Activated CD4-positive, alpha-beta T cell treated with anti-CD3 and anti-CD28 coated beads, Interleukin-2, amount 50 U/mL, for 24 hours (primary cell): ENCODE measurements at places on chromosomes 7 and 10.

DNA sequence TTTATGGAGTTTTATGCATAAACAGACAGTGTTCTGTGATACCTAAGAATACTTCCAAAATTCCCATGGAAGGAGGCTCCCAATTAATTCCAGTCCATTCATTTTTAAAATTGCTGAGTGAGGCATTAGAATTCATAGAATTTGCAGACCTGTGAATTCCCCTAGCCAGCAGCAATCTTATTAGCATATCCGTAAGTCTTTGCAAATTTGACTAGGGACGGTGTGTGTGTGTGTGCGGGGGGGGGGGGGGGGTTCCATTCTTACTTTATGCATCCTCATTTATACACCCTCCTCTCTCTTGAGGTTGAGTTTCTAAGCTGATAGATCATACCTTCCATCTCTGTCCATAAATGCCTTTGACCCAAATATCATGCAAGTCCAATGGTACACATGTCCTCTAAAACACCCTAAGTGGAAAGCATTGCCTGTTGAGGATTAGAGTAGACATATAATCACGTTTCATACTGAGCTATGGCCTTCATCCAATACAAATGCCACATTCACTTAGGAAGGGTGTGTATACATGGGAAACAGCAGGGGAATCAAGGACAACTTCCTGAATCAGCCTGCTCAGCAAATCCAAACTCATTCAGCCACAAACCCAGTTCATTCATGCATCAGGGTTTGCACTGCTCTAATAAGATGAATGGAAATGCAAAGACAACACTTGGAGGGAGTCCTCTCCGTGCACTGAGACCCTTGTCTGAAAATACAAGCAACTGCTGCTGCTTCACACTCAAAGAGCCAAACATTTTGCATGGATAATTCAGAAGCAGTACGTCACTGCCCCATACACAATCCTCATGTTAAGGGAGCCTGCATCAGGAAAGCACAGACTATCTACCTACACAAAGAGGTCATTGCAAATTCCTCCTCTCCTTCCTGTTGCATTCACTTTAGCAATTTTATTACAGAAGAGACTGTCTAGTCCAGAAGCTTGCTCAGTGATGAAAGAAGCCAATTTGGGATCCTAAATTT, 350.8 kb downstream of the KCNMA1 start:
- DNase-seq = no peak

DNA sequence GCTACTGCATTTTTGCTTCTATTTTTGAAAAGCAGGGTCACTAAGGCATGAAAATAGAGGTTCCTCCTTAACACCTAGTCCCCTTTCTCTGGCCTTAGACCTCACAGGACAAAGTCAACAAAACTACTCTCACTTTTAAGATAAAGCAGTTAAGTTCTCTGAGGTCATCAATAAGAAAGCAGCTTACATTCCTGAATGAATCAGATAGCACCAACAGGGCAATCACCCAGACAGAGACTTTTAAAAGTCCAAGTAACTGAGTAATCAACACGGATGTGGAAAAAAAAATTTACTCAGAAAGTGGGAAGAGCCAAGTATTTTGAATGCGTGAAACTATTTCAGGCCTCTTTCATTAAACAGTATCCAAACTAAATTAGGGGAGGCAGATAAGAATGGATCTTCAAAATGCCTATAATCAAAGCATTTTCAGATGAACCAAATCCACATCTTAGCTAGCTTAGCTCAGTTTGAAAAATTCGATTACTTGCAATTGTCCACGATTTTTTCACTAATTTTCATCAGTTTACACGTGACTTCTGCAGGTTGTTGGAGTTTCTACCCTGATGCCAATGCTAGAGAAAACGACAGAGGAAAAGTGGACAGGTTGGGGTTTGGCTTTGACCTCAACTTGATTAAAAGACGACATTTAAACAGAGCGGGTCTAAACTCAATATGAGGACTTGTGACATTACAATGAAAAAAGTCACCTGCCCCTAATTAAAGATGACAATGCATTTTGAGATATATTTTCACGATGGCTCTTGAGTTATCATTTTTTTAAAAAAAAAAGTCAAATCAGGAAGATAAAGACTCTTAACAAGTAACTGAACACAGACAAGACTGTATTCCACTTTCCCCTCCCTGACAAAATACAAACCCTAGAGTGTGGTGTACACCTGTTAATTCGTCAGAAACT, 1.6 kb downstream of the BEND7 start:
- no peak for DNase-seq

GRCh38 chr7:3649678-3650440, 348.8 kb downstream of the SDK1 start:
- no peak for DNase-seq

GRCh38 chr7:121069346-121070100, 81.0 kb downstream of the CPED1 start:
- DNase-seq = no peak

DNA sequence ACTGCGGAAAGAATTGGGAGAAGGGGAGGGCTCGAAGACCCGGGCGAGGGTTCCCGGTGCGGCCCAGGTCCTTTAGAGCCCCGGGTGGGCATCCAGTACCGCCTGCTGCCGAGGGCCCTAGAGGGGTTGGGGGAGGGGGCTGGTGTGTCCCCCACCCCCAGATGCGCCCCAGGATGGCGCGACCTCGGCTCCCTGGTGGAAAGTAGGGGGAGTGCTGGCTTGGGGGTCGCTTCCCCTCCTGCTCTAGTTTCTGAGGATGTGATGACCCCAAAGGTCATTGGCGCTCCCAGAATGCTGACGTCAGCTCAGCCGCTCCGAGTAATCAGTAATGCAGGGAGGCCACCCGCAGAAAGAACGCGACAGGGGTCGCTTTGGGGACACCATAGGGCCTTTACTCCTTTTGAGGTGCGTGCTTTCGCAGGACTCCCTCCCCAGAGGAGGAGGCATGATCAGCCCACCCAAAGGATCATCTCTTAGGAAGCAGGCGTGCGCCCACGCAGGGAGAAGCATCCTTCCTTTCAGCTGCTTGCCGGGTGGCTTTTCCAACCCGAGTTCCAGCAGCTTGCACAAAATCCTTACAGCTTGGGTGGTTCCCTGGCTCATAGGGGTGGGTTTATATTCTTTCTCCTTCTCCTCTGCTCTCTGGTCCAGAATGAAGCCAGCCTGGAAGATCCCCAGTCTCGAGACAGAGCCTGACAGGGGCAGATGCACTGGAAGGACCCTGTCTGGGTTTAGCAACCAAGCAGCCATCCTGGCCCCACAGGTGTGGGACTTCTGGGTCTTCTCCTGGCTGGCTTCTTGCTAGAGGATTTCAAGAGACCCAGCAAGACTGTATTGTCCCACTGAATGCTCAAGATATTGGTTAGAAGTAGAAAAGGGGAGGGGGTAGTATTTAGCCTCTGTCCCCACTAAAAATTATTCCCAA, 1.3 kb upstream of the PRKAG2 start:
- DNase-seq = no peak

- no peak for DNase-seq
Observed at GRCh38 chr7:125930848-125931247, 1001.2 kb upstream of the POT1 start.

GRCh38 chr7:122454776-122455507, 150.4 kb upstream of the FEZF1 start:
- no peak for DNase-seq

DNA sequence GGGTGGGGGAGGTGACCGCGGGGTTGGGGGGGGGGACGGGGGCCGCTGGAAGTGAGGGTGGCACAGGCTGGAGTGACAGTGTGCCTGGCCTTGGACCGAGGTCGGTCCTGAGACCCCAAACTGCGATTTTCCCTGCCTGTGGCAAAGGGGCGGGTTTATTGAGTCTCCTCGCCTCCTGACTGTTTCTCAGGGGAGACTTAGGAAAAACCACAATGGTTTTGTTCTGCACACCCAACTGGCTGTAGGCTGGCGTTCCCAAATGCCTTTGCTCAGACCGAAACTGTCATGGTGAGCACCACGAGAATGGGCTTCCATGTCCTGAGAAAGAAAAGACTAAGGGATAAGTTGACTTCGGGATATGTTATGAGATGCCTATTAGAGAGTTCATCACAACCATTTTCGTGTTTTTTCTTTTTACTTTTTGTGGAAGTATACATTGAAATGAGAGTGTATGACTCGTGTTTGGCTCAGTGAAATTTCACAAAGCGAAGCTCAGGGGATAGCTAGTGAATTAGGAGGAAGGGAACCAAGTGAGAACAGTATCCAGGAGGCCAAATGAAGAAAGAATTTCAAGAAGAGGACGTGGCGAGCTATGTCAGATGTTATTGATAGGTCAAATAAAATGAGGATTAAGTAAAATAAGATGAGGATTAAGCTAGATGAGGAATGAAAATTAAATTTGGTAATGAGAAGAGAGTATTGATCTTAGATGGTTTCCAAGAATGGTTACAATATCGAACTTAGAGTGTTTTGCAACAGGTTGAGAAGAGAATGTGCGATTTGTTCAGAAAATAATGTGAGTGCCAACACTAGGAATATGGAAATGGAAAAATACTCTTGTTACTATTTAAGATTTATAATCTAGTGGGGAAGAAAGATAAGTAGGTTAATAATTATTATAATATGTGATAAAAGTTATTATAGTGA, 918 bp downstream of the NET1 start:
- DNase-seq = no peak

GRCh38 chr7:138935465-138936011, 45.7 kb downstream of the KIAA1549 start:
- DNase-seq = no peak

- DNase-seq = no peak
Observed at GRCh38 chr10:44015702-44016500, 367.2 kb upstream of the ZNF32 start.

- DNase-seq = no peak
Observed at GRCh38 chr7:88758381-88759229, 895 bp upstream of the ZNF804B start.

DNA sequence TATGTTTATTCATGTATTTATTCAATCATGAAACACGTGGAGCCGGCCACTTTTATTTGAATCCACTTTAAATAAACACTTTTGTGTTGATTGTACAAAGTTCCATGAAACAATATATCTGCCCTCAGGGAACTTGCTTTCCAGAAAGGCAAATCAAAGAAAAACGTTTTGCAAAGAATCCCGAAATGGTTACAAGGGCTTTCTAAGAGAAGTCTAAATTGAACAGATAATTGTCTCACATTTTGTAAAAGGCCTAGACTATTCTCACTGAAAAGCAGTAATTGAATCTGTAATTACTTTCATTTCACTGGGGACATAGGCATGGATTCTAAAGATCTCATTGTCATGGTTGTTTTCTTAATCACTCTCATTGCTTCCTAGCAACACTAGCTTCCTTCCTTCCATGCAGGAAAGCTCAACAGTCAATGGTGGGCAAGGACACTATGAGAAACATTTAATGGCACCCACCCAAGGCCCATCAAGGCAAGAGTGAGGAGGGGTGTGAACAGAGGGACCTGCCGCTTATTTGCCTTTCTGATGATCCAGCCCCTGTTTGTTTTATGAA, 622.4 kb upstream of the C7orf33 start:
- no peak for DNase-seq

DNA sequence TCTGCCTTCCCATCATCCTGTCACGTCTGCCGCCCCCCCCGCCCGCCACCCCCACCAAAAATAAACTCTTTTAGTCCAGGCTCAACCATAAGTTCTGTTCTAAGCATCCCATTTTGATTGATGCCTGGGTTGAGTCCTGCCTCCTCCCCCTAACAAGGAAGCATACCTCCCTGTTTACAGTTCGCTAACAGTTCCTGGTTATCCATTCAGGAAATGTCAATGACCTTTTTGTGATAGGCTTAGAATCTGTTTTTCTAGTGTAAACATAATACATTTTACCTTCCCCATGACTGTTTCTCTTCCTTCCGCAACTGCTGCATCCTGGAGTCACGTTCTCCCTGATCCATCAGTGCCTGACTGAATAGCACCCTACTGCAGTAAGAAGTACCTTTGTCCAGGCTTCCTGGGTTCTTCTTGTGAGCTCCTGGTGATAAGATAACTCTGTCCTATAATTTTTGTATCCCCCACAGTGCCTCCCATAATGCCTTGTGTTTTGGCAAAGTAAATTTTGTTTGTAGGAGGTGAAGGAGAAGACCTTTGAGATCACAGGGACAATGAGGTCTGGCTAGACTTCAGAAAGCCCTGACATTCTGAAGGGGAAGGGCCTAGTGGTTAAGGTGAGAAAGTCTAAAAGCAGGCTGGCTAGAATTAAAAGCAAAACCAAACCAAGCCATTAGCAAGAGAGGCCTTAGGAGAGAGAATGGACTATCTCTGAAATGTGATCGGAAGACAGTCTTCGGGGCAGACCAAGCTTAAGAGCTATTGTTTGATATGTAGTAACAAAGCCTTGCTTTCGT, 7.3 kb downstream of the AGFG2 start:
- DNase-seq = no peak

DNA sequence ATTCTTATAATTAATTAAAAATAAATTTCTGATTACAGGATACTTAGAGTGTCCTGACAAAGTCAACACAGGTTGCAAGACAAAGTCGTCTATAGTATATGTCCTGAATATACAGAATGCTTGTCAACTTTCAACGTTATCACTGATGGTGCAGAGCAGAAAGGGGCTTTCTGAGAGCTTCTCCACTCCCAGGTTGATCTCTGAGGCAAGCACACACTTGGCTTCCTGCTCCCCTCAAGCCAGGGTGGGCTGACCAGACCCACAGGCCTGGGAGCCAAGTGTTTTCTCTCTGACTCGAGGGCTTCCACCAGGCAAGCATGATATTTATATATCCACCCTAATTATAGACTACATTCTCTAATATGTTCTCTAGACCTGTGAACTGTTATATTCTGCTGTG, 448.9 kb downstream of the SH2D4B start:
- no peak for DNase-seq

DNA sequence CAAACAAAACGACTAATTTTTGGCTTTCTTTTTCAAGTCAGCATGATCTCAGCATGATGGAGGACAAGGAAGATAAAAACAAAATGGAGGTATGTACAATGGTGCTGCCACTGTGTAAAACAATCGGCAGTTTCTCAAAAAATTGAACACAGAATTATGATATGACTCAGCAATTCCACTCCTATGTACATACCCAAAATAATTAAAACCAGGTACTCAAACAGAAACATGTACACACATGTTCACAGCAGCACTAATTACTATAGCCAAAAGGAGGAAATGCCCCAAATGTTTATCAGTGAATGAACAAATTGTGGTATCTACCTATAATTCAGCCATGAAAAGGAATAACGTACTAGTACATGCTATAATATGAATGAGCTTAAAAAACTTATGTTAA, 29.9 kb downstream of the SNX13 start:
- DNase-seq = no peak

- no peak for DNase-seq
Observed at GRCh38 chr7:157984423-157985163, 603.0 kb downstream of the PTPRN2 start.

- DNase-seq = no peak
Observed at GRCh38 chr10:69480068-69480412, 28.8 kb downstream of the TSPAN15 start.

- no peak for DNase-seq
Observed at GRCh38 chr10:62573929-62574328, 199.8 kb downstream of the ZNF365 start.
